ENCODE measurements at places on chromosomes 6 and 20. TPM values are rescaled to one million over a fixed set of nuclear protein-coding genes. Genes with fewer than 3 reads are reported as not detected.

DNA sequence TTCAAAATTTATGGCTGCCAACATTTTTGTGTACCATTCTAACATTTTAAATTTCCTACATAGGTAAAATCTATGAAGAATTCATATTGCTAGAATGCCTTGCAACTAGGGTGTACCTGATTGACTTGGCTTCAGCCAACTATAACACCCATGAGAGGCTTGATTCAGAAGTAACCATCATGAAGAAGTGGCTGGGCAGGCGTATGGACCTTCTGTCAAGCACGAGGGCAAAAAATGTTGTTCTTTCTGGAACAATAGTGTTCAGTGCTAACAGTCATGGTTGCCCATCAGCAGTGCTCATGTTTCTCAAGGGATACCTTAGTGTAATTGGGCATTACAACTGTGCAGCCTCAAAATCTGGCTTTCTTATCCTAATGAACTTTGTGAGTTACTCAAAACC is 42.9 kb downstream of the ID4 start:
- DNase-seq, result no peak

DNA sequence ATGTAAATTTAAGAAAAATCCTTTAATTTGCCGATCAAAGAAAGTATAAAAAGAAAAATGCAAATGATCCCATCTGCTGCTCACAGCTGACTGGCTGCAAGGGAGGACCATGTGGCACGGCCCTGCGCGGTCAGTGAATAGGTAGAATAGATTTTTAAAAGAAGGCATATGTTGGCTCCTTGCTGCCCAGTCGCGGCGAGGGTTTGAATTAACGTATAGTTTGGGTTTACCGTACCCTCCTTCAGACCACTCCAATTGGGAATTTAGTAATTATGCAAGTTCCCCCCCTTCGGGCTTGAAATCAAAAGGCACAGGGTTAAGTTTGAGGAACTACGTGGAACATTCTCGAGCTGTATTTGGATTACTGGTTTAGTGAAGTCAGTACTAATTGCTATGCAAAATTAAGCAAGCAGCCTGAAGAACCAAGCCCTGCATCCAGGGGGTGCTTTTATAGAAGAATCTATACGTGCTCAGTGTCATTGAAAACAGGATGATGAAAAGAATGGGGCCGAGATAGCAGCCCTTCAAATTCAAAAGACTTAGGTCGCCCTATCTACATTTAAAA is 1.1 kb upstream of the BEND3 start:
- no peak for DNase-seq

DNA sequence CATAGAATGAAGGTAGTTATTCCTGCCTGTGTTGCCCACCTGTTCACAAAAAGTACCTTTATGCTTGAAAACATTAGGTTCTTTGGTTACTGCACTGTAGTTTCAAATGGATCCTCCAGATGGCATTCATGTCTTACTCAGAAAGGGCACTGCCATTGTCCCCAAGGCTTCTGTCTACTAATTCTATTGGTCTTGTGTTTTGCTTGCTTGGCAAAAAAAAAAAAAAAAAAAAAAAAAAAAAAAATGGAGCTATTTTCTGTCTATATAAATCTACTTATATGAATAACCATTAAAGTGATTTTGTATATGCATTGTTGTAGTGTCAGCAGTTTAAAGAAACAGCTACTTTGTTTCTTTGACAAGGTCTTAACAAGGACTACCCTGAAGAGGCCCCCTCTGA is 12.7 kb upstream of the EFHC1 start:
- no peak for DNase-seq

DNA sequence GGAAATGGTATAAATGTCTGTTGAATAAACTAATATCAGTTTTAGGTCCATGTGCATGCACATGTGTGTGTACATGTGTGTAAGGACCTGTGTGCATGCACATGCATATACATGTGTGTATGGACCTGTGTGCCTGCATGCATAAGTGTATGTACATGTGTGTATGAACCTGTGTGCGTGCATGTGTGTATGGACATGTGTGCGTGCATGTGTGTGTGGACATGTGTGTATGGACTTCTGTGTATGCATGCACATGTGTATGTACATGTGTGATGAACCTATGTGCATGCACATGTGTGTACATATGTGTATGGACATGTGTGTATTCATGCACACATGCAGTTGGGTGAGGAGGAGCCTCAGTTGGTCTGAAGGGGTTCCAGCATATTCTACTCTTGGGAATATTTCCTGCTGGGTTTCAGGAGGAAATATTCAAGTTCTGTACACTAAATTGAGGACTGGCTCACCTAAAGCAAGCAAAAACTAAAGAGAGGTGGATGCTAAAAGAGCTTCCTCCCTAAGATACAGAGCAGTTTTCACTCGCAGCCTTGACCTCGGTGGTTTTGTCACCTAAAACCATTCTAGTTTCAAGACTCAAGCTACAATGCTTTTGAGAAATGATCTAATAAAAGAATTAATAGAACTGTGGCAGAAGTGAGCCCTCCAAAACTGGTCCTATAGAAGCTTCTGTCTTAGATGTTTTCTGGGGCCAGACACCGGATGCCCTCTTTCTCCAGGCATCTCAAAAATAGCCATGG is 742.8 kb downstream of the MAFB start:
- DNase-seq, result no peak

The GABRR2 gene
- 0.22 TPM for total RNA-seq

GRCh38 chr6:40392589-40392988 is 194.6 kb downstream of the LRFN2 start:
- DNase-seq, result no peak

GRCh38 chr20:43284486-43284885 is 94.8 kb upstream of the PTPRT start:
- no peak for DNase-seq

DNA sequence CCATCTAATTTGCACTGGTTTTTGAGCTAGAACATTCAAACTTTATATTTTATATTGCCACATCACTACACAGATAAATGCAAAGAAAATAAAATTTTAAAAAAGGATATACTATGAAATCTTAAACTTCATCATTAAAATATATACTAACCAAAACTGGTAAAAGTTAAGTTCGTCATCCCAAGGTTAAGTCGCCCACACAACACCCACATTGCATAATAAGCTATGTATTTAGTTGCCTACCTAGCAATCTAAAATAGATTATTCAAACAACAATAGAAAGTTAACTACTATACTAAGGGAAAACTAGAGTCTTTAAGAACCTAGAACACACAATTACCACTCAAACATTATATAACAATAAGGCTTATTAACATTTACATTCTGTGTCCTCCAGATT is 24.5 kb downstream of the PDE10A start:
- DNase-seq, result no peak

DNA sequence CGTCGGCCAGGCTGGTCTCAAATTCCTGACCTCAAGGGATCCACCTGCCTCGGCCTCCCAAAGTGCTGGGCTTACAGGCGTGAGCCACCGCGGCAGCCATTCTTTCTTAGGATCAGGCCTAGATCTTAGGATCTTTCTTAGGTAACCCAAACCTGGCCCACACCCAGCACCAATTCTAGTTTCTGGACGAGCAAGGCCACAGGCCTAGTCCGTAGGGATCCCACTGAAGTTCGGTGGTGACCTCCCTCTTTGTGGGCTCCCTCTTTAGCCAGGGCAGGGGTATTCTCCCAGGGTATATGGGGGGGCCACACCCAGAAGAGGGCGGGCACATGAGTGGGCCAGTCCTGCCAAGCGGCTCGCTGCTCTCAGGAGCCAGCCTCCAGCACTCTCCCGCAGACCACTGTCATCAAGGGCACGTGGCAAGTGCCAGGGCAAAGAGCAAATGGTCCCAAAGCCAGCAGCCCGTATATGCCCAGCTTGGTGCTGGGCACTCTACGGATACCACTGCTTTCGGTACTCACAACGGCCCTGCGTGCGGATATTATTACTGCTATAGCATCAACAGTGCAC is 6.5 kb downstream of the PXDC1 start:
- no peak for DNase-seq

The LY6G6C gene
- not detected for total RNA-seq

All from heart right ventricle (tissue), 16 donors.